ENCODE measurements at places on chromosomes 3 and 15. TPM values are rescaled to one million over a fixed set of nuclear protein-coding genes. Genes with fewer than 3 reads are reported as not detected.

The TP63 gene
- 0.18 TPM for total RNA-seq

The GRAMD1C gene
- 0.46 TPM for total RNA-seq

The FRMD5 gene
- total RNA-seq = 2.1 TPM

The ASB14 gene
- total RNA-seq = not detected

The KNG1 gene
- not detected for total RNA-seq

The SLC27A2 gene
- total RNA-seq = 33.5 TPM
